Stimulated activated CD4-positive, alpha-beta T cell treated with anti-CD3 and anti-CD28 coated beads, TNF-alpha, amount 100 ng/mL, for 1 hour (primary cell): ENCODE measurements at places on chromosomes 7 and 10.

GRCh38 chr10:80201608-80202141 is 3.7 kb downstream of the ANXA11 start:
- no peak for DNase-seq

DNA sequence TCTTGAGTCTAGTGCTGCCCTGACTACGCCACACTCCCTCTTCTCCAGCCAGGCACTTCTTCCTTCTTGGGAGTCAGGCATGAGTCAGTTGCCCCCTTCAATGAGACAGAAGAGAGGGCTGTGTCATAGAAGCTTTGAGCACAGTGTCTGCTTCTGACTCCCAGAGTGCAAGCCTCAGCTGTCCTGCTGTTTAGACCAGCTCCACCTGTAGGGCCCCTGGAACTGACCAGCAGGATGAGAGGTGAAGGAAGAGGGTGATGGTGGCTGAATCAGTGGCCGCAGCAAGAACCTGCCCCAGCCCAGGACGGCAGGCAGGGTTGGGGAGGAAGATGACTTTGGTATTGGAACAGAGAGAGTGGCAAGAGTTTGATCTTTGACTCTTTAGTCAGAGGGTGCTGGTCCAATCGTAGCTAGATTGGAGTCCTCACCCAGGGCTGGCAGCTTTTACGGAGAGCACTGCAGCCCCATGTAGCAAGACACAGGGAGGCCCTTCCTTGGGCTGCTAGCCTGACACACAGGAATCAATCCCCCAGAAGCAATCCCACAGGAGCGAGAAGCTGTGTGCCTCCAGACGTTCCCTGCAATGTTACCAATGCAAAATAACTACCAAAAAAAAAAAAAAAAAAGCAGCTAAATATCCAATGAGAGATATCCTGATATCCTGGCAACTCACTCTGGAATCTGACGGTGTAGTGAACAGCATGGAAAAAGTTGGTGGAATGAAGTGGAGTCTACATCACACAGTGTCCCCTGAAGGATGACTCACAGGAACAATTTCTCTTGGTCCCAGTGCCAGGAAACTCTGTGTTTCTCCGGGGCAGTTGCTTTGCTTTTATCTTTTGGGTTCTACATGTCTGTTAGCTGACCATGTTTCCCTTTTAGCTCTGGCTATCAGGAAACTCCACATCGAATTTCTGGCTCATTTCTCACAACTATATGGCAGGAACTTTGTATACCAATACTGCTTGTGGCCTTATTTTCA is 6.9 kb downstream of the C10orf62 start:
- no peak for DNase-seq

- DNase-seq = no peak
Observed at GRCh38 chr10:52955337-52955736, 182.8 kb upstream of the MBL2 start.

DNA sequence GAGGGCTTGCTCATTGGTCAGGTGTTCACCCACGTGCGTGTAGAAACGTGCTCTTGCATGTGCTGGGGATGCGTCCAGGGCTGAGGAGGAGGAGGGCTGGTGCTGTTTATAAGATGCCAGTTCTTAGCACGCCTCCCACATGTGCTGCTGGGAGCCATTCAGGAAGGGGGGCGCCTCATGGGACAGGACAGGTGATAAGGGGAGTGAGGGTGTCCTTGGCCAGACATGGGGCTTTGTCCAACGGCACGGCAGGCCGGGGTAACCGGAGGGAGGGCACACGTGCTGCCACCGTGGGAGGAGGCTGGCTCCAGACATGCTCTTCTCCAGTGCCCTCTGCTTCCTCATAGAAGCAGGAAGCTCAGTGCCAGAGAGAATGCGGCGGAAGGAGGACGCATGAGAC is 150.0 kb downstream of the ZMYND11 start:
- DNase-seq = no peak

- no peak for DNase-seq
Observed at GRCh38 chr7:104208421-104208780, 588 bp upstream of the ORC5 start.

DNA sequence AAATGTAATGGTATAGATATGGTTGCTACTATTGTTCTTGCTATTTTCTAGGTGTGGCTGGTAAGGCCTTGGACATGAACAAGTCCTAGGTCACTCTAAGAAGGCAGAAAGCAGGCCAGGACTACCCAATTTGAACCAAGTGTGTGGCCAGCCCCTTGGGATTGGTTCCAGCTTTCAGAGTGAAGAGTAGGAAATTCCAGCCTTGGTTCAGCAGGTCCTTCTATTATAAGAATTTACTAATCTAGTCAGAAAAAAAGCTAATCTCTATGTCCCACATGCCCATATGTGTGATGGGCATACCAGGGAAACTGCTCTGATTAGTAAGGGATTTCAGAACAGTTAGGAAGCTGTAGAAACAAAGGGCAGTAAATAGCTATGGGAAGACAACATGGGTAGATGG is 7.8 kb upstream of the TARP start:
- no peak for DNase-seq

- no peak for DNase-seq
Observed at GRCh38 chr7:156177422-156178055, 365.3 kb upstream of the SHH start.

DNA sequence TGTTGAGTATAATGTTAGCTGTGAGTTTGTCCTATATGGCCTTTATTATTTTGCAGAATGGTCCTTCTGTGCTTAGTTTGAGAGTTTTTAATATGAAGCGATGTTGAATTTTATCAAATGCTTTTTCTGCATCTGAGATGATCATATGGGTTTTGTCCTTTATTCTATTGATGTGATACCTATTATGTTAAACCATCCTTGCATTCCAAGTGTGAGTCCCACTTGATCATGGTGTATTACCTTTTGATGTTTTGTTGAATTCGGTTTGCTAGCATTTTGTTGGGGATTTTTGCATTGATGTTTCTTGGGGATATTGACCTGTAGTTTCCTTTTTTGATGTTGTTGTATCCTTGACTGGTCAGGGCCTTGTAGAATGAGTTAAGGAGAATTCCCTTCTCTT is 166.4 kb downstream of the MLLT10 start:
- no peak for DNase-seq

DNA sequence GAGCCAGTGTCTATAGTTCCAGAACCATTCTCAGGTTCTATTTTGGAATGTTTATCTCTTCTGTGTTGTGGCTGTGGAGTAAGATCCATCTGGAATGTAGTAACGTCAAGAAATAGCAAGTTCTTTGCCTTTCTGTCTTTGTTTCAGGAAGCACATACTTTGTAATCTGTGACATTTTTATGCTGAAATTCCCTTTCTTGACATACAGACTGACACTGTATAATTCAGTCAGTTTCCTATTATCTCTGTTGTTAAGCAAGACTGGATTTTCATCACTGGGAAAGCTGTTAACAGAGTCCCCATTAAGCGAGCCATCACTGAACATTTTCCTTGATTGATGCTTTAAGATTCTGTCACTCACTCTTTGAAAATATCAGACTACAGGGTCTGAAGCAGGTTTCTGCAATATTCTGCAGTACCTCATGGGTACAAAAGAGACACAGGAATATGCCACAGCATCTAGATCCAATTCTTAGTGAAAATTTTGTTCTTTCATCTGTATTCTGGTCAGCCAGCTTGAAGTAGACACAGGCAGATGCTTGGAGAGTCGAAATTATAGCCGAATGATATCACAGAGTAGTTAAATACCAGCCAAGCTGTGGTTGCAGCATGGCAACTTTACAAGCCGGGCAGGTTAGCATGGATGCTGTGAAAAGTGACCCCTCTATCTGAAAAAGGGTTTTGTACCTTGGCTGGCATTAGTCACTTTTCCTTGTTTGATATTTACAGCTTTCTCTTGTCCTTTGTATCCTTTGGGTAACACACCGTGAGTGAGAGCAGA is 62.6 kb downstream of the CACNB2 start:
- DNase-seq = no peak

DNA sequence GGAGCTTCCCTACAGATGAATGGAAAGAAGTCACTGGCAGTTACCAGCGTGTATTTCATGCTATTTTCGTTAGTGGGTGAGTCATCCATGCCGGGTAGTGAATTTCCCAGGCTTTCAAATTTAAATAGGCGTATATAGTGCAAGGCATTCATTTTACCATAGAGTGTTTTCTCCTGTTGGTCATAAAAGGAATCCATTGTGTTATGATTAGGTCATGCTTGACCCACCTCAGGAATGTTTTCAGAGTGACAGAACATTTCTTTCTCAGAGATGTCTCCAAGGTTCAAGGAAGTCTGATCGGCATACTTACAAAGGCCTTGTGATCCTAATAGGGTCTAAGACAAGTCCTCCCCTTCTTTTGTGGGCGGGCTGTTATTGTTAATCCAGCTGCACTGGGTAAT is 110.7 kb downstream of the AKR1D1 start:
- no peak for DNase-seq

- no peak for DNase-seq
Observed at GRCh38 chr10:131909014-131909808, 8.4 kb downstream of the PPP2R2D start.

GRCh38 chr10:26481914-26482550 is 43.9 kb downstream of the APBB1IP start:
- DNase-seq = no peak

DNA sequence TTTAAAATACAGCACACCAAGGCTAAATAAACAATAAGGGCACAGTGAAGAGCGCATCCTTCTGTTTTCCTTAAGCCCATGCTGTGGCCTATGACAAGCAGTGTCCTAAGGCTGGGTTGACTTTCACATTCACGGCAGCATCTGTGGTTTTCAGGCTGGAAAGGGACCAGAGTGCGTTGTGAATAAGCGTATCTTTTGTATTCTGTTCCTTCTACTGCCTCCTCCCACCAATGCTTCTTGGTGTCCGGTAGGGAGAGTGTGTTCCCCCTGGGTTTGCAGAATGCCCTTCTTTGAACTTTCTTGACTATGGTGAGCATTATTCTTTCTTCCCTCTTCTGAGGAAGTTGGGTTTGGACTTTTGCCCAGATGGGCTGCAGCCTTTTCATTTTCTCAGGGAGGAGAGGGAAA is 73.6 kb downstream of the ABCA13 start:
- no peak for DNase-seq

GRCh38 chr7:117009705-117010361 is 56.5 kb downstream of the ST7 start:
- no peak for DNase-seq

DNA sequence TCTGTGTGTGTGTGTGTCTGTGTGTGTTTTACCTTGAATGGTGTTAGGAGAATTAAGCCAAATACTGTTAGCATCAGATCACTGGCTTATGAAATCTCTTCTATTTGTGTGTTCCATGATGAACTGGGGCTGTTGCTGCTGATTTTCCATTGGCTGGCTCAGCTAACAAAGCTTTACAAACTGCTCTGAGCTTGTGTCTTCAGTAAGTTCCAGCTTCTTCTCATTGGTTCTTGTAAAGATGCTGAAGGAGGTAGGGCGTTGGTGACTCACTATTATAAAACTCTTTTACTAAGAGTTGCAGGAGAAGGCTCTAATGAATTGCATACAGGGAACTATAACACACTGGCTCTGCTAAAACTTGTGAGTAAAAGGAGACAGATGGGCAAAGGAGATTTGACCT is 136.4 kb upstream of the PRKCQ start:
- DNase-seq = no peak

GRCh38 chr10:68272833-68273232 is 40.9 kb upstream of the ATOH7 start:
- DNase-seq = no peak

- no peak for DNase-seq
Observed at GRCh38 chr10:70931168-70931815, 42.9 kb upstream of the PCBD1 start.

- no peak for DNase-seq
Observed at GRCh38 chr7:139669106-139670061, 108.4 kb downstream of the HIPK2 start.
